Hematopoietic multipotent progenitor cell treated with erythropoietin and hydrocortisone succinate and interleukin-3 and kit ligand, for 6 days (in vitro differentiated cells): ENCODE measurements at places on chromosomes 12 and 14.
A peak's percentile ranks its signal among the peaks of the same experiment; 100 is the strongest.

GRCh38 chr12:112169966-112170365, 44.6 kb downstream of the TRAFD1 start:
- DNase-seq, result no peak

DNA sequence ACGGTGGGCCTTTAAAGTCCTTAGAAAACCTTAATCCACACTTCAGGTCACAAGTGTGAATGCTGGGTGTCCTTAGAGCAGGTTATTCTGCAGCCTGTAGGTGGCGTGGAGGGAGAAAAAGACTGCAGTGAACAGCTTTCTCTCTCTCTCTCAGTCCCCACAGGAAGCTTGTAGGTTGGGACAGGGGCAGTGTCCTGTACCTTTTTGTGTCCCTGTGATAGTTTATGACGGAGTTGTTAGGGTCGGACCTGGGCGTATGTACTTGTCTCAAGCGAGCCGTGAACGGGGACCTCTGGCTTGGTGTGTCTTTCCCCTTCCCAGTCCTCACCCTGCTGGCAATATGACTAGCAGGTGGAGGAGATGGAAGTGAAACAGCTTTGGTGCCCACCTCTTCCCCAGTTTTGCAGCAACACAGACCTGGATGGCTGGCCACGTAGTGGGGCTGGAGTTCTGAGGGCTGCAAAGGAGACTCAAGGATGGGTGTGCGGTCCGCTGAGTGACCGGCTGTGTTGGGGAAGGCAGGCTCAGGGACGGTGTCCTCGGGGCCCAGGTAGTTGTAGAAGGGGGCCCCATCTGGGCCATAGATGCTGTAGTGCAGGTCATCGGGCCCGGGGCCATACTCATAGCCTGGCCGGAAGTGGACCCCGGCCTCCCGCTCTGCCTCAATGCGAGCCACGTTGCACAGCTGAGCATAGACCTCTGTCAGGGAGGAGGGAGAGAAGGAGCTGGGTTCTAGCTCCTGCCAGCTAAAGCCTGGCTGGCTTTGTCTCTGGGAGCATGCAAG, 8.9 kb downstream of the ISCA2 start:
- peak; percentile 83 for DNase-seq

DNA sequence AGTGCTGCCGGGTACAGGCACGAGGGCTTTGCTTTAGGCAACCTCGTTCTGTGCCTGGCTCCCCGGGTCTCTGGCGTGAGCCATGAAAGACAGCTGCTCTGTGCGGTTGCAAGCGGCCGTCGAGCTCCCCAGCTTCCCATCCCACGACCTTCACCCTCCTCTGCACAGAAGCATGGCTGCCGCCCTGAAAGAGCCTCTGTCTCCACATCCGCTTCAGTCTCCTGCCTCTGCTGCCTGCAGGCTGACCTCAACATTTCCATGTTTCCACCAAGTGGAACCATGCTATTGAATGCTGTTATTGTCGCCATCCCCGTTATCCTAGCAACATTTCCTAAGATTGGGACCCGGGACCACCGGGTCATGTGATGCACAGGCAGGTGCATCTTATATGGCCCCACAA, 57.1 kb downstream of the KDM2B start:
- no peak for DNase-seq

DNA sequence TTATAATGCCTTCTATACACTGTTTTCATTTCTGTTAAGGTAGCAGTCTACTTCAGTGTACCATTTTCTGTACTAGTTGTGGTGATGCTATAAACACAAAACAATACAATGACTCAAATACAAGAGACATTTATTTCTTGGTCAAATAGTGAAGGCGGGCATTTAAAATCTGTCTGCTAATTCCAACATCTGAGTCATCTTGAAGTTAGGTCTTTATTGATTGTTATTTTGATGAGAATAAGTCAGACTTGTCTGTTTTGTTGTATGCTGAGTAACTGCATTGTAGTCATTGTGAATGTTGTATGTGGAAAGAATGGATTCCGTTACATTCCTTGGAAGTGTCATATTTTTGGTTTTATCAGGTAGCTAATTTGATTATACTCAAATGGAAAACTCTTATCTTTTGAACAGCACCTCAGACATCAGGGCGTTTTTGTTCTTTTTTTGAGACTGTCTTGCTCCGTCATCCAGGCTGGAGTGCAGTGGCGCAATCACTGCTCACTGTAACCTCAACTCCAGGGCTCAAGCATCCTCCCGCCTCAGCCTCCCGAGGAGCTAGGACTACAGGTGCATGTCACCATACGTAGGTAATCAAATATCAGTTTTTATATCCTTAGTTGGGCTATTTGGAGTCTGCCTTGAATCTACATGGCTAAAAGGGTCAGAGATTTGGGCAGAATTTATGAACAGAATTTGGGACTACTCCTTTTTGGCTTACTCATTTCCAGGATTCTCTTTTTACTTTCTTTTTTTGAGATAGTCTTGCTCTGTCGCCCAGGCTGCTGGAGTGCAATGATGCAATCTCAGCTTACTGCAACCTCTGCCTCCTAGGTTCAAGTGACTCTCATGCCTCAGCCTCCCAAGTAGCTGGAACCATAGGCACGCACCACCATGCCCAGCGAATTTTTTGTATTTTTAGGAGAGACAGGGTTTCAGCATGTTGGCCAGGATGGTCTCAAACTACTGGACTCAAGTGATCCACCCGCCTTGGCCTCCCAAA, 56.8 kb downstream of the PAPLN start:
- DNase-seq, result no peak

GRCh38 chr12:74337951-74338350, 199.7 kb upstream of the ATXN7L3B start:
- no peak for DNase-seq

GRCh38 chr14:64337888-64338615, 43.9 kb upstream of the ESR2 start:
- DNase-seq, result peak; percentile 64

DNA sequence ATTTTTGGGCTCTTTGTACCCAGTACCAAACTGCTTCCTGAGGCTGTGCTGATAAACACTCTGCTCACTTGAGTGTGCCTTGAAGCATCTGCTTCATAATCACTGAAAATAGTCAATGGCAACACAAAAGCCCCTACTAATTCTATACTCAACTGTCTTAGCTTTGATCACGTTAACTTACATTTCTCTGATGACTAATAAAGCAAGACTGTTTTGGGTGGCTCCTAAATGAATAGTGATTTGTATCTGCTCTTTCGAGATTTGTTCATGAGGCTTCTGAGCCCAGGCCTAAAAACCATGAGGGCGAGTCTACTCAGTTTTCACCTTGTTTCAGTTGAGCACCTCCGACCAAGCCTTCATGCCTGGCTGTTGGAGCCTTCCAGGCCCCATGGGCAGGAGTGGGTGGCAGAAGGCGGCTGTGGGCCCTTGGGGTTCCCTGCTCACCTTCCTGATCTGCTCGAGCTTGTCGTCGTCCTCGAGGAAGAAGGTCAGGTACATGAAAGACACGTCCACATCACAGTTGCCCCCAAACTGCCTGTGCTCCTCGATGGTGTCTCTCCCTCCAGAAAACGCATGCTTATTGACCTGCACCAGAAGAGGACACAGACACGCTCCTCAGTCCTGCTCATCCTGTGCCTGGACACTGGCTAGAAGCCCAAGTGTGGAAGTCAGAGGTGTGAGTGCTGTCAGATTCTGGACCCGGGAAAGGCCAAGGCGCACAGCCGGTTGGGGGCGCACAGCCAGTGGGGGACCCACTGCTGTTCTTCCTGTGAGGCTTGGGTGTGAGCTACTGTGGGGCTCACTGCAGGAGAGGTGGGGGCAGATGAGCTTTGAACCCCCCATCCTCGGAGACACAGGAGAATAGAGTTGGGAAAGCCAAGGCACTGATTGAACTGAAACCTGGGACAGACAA, 13.7 kb downstream of the SLC25A47 start:
- DNase-seq, result no peak

DNA sequence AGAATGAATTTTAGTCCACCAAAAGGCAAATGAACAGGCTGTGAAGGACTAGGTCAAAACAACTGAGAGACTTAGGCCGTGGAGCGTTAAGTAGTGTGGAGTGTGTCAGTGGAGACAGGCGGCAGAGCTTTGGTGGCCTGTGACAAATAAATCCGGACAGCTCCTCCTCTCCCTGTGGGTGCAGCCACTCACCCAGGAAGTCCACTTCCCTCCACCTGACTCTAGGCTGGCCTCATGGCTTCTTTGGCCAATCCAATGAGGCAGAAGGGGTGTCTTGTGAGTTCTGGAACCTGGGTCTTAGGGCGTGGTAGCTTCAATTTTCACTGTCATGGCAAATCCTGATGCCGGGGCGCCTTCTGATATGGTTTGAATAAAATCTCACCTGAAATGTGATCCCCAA, 180.9 kb upstream of the C14orf180 start:
- no peak for DNase-seq

DNA sequence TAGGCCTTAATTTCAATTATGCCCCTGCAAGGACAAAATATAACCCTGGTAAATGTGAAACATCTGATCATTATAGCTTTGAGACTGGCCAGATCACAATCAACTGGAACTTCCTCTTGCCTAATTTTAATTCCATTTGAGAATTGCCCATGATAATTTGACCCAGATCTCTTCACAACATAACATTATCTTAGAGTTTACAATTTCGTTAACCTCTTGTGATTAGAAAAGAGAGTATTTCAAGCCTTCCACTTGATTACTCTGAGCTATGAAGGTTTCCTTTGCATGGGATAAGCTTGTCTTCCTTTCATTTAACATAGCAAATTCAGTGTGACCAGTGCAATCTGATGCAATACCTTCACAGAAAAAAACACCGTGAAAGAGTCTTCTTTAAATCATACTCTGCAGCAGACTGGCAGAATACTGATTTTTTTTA, 143.6 kb downstream of the DUSP6 start:
- DNase-seq, result peak; percentile 36

- peak; percentile 48 for DNase-seq
Observed at GRCh38 chr14:103052407-103052806, 4.9 kb downstream of the CDC42BPB start.

- no peak for DNase-seq
Observed at GRCh38 chr14:52998376-52999015, 47.6 kb upstream of the FERMT2 start.

DNA sequence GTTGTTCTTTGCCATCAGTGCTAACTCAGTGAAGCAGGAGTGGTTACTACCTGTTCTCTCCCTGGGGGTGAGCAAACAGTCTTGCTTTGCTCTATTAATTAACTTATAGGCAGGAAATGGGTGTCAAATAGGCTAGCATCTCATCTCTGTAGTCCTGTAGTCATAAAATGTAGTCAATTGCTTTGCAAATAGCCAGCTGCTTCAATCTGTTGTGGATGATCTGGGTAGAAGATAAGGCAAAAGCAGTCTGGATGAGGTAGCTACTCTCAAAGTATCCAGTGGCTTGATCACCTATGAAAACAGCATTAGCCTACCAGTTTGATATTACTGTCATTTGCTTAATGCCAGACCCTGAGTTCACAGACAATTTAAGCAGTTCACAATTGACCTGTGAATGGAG, 369.0 kb upstream of the TMTC1 start:
- DNase-seq, result no peak

GRCh38 chr12:99024191-99024590, 379.1 kb downstream of the APAF1 start:
- no peak for DNase-seq

DNA sequence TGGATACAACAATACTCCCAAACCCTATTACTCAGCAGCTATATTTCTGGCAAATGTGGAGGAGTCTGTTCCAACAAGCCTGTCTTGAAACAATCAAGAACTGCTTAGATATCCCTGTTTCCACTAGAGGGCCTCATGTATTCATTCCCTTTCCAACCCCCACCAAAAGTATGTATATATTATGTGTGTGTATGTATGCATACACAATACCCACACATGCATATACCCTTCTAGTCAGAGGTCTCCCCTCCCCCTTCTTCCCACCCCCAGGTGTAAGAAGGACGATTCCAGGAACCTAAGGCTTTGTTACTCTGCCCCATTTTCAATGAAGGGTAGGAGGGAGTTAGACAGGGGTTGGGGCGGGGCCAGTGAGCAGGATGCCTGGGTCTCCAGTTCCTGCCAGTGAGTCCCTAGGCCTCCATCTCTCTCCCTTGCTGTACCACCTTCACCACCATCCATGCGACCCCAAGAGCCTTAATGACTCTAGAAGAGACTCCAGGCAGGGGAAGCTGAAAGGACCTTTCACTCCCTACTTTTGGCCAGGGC, at the start of gene DGKA:
Gene DGKA (plus strand): TSS at position 392 of the 546 bp plus-strand sequence. CDS start 5,342 bp downstream, outside the sequence.
- peak; percentile 93 for DNase-seq

GRCh38 chr12:85057370-85057963, 21.3 kb downstream of the LRRIQ1 start:
- DNase-seq, result peak; percentile 56

GRCh38 chr12:33988913-33989312, 33.4 kb upstream of the ALG10 start:
- DNase-seq, result no peak

DNA sequence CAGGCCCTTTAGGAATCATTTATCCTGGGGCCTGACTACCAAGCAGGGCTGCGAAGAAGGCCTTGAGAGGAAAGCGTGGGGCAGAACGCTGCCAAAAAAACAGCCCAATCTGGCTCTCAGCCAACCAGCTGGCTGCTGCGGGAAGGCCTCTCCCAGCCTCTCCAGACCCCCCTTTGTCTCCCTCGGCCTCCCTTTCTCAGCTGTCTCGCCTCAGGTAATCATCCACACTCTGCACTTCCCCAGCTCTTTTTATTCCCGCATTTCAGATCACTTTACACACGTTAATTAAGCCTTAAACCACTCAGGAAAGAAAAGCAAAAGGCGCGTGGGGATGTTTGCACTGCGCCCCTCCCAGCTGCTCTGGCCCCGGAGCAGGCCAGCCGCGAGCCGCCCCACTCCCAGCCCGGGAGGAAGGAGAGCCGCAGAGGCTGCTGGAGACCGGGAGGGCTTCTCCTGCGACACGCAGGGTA, 208.2 kb upstream of the FOXN3 start:
- no peak for DNase-seq

DNA sequence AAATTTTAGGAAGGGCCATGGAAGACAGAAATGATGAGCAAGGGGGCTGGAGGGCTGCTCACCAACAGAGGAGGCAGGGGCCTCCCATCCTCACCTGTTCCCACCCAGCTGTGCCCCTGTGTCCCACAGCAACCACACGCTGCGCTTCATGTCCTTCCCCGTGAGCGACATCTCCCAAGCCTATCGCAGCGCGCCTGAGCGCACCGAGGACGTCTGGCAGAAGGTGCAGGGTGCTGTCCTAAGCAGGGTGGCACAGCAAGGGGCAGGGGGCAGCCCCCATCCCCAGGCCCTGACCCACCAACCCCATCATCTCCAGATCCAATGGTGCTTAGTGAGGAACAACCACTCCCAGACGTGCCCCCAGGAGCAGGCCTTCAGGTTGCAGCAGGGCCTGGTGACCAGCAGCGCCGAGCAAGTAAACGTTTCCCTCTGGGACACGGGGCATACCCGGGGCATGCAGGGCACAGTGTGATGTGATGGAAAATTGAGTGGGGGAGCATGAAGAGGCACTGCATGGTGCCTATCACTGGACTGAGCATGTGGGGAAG, 8.1 kb downstream of the CARMIL3 start:
- DNase-seq, result no peak

- DNase-seq, result no peak
Observed at GRCh38 chr12:115191342-115191741, 507.4 kb upstream of the TBX3 start.

GRCh38 chr12:70366581-70367257, 629 bp downstream of the KCNMB4 start:
- DNase-seq, result peak; percentile 58
